Foreskin melanocyte (primary cell): ENCODE measurements at places on chromosomes 5 and 9.

DNA sequence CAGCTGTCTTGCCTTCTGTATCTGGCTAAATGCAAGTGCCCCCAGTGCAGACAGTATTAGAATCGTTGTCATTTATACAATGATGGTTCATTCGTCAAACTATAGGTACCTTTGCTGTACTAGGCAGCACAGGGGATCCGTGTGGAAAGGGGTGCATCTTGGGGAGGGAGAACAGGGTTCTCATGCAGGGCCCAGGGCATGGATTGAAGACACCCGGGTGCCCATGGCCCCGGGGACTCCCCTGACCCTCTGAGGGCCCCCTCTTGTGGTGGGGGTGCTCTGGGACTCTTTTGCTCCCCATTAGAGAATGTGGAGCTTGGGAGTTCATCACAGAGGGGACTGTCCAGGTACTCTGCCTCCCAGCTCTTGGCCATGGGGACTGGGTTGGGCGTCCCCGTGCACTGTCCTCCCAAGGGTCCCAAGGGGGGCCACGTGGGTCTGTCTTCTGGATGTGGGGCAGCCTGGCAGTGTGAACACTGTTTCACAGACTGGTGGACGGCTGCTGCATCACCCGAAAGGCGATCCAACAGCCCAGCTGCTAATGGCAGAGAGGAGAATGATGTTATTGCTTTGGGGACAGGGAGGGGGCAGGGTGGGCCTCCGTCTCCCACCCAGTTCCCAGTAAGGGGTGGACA, 36.9 kb upstream of the RXRA start:
- DNase-seq, result no peak

DNA sequence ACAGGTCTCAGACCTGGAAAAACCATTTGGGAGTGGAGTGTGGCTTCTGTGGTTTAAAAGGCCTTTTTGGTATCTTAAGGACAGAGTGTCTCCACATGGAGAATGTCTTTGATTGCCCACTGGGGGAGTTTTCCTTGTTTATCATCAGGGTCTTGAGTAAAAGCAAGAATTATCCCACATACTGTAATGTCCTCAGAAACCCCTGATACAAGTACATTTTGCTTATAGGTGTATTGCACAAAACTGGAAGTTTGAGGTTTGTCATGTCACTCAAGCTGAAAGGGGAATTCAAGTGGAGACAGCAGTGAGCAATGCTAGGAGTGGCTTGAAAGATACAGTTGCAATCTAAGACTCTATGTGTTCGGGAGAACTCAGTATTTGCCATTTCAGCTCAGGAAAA, 62.7 kb upstream of the GRAMD2B start:
- no peak for DNase-seq

DNA sequence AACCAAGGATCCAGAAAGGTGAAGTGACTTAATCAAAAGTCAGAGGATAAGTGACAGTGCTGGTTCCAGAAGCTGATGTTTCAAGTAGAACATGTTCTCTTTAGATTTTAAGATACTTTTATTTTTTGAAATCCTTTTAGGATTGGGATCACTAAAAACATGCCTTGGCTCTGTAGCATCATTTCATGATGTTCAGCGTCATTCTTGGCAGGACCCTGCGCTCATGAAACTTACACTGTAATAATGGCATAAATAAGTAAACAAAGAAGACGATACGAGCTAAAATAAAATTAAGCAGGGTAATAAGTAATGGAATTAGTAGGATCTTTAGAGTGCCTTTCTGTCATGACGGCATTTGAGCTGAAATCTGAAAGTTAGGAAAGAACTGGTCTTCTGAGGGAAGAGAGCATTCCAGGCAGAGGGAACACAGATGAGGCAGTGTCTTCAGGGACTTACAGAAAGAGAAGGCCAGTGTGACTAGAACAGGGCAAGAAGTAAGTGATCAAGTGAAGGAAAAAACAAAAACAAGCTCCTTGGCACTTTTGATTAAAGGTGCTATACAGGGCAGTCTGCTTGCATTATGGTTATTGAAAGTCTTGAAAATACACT, 19.9 kb downstream of the CTNNA1 start:
- no peak for DNase-seq

DNA sequence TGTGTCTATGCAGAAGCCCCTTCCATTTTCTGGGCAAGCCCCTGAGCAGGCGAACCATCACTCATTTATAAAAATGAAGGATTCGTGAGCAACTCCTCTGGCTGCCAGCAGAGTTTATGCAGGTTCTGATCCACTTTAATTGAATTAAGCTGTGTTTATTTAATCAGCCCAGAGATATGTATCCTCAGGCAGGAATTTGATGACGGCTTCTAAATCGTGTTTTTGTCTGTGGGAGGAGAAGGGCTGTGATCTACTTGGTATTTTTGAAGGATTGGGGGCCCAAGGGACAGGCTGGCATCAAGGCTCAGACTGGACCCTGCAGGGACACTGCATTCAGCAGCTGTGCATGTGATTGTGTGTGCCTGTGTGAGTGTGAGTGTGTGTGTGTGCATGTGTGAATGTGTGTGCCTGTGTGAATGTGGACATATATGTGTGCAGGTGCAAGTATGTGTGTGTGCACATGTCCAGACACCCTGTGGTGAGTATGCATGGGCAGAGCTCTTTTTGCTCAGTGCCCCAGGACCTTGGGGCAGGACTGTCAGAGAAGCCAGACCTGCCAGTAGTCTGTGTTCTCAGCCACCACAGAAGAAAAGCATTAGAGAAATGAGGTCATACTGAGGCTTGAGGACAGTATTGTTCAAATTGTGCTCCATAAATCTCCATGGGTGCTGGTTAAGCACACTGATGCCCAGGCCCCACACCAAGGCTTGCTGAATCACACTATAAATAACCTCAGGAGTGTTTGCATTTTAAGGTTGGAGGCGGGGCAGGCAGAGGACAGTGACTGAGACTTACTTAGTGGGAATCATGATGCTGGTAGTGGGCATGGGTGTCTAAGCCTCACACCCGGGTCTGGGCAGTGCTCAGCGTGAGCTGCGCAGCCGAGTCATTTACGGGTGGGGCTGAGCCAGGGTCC, 164.0 kb downstream of the CARTPT start:
- no peak for DNase-seq

DNA sequence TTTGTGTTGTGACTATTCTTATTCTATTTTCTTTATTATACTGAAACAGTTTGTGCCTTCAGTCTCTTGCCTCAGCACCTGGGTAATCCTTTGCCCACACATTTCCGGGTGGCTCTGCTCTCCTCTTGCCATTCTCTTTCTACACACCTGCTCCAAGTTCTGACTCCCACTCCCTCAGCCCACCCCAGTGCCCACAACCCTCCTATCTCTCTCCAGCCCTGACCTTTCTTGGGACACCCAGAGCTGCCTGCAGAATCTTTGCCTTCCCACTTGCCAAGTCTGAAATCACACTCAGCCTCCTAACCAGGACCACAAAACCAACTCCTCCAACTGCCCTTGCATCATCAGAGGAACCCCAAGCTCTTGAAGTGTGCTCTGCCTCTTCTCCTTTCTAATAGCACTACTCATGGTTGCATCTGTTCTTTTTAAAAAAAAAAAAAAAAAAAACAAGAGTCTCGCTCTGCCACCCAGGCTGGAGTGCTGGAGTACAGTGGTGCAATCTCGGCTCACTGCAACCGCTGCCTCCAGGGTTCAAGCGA, 4.1 kb downstream of the SWI5 start:
- no peak for DNase-seq
